T-helper 9 cell (primary cell): ENCODE measurements at places on chromosomes 6 and 20.

DNA sequence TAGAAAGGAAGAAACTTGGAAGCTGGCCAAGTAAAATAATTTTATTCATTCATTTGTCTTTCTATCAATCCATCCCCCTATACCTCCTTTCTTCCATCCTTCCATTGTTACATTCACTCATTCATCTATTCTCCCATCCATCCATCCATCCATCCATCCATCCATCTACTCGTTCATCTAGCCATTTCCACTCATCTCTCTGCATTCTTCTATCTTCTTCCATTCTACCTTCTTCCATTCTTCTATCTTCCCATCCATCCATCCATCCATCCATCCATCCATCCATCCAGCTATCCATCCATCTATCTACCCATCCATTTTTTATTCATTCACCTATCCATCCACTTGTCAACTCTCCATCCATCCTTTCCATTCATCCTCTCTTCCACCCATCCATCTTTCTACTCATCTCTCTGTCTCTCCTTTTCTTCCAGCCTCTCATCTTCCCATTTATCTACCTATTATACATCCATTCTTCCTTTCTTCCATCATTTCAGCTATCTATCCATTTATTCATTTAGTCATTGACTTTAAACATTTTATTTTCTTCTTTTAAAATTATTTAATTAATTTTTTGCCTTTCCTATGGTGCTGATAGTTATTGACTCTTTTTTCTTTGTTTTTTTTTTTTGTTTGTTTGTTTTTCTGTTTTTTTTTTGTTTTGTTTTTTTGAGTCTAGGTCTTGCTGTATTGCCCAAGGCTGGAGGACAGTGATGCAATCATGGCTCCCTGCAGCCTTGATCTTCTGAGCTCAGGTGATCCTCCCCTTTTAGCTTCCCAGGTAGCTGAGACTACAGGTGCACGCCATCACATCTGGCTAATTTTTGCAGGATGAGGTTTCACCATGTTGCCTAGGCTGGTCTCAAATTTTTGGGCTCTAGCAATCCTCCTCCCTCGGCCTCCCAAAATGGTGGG, 53.1 kb upstream of the ZNFX1 start:
- DNase-seq = no peak

DNA sequence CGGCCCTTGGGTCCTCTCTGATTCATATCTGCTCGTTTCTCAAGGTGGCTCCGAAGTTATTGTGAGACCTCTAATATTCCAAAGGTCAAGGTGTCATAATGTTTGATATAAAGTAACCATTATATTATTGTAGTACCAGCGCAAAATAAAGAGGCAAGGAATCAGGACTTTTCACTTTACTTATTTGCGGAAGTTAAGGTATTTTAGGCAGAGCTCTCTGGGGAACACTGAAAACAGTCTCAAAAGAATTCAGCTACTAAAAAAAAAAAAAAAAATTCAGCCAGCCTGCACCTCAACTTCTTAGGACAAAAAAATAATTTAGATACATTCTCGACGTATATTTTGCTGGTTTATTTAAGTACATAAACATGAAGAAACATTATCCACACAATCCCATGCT, 2.4 kb downstream of the OSER1 start:
- no peak for DNase-seq

- DNase-seq = no peak
These were observed 933.9 kb downstream of the EPHA7 start for GRCh38 chr6:92485487-92485886.

DNA sequence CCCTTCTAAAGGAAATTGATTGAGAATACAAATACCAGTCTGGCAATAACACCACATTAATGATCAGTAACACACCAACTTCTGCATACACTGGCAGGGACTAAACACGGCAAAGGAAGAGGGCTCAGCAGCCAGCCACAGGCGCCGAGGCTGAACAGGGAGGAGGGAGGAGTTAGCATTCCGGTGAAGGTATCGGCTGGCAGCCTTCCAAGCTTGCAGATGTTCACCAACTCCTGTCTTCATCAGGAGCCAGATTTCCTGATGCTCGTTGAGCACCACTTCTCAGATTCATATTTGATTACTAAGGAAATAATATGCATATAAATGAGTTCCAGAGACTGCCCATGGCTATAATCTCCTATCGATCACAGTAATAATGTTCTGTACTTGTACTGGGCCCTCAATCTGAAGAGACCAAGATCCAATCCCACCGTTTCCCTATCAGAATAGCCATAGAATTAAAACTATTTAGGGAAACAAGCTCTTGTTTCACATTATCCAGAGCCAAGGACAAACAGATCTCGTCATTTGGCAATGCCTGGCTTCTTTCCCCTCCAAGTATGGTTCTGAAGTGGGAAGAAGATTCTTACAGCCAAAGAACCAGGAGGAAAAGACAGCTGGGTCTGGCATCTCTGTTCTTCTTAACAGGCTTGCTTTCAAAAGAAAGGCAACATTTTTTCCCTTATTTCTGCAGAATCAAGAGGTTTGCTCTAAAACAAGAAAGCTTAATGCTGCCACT, 42.2 kb downstream of the GFOD1 start:
- DNase-seq = no peak

DNA sequence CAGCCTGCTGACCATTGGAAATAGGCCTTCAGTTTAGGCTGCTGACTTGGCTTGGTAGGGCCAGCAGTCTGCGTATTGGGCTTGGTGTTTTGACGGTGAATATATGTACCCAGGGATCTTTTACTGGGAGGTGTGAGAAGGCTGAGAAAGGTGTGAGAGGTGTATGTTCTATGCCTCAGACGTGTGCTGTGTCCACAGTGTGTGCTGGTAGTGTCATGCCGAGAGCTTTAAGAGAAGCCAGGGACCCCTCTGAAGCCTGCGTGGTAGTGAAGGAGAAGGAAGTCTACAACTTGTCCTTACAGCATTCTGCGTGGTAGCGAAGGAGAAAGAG, 2.1 kb downstream of the SS18L1 start:
- no peak for DNase-seq

- no peak for DNase-seq
These were observed 617.0 kb upstream of the AGPAT4 start for GRCh38 chr6:161890832-161891297.

- DNase-seq = no peak
These were observed 44.7 kb upstream of the SIRPG start for GRCh38 chr20:1702328-1702727.

DNA sequence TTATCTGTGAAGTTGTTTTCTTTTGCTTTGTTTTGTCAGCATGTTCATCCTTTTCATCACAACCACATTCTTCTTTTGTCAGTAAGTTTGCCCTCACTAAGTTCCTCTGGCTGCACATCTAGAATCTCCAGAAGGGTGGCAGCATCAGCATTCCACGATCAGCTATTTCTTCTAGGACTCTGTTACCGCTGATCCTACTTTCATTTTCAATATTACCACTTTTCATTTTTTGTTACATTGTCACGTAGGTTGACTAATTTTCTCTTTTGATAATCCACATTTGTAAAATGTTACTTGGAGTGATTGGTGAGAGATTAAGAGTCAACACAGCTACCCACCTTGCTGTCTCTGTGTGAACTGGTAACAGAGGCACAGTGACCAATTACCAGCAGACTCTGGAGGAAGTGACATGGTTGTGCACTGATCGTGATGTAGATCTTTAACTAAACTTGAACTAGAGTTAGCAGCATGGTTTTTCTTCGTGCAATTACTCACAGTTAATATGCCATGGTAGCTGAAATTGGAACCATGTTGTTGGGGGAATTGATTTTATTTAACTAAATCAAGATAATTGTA, 307.9 kb upstream of the SLC35B3 start:
- DNase-seq = no peak

DNA sequence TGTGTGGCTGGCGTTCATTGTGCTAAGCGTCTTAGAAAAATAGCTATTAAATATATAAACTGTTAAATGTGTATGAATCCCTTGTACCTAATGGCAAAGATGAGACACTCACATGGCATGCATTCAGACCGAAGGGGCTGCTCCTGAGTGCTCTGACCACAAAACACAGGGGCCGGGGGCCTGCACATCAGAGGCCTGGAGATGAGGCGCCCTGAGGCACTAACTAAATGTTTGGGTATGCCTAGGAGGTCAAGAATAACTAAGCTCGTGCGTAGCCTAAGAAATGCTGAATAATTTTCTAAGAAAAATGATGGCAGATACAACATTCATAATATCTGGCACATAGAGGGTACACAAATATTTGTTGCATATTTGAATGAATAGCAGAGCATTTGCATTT, 92.5 kb downstream of the PSMB1 start:
- DNase-seq = no peak

- DNase-seq = no peak
These were observed 95.4 kb downstream of the CDH4 start for GRCh38 chr20:61347443-61347842.

- DNase-seq = no peak
These were observed 43.1 kb downstream of the UST start for GRCh38 chr6:148789948-148790347.

- no peak for DNase-seq
These were observed 16.8 kb downstream of the LAMA4 start for GRCh38 chr6:112237595-112237994.

GRCh38 chr6:158611541-158612370, 32.8 kb downstream of the DYNLT1 start:
- DNase-seq = no peak

DNA sequence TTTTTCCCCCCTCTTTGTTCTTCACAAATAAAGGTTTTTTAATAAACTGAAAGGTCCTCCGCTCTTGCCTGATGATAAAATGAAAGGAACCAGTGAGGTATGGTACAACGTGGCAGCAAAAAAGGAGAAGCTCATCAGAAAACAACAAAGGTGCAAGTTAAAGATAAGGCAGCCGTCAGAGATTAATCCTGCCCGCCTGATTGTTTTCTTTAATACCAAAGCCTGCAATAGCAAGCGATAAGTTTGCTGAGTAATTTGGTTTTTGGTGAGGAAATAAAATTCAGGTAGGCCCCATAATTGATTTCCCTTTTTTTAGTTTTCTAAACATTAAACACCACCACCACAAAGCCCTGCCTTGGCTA, 177.9 kb downstream of the MBOAT1 start:
- no peak for DNase-seq

DNA sequence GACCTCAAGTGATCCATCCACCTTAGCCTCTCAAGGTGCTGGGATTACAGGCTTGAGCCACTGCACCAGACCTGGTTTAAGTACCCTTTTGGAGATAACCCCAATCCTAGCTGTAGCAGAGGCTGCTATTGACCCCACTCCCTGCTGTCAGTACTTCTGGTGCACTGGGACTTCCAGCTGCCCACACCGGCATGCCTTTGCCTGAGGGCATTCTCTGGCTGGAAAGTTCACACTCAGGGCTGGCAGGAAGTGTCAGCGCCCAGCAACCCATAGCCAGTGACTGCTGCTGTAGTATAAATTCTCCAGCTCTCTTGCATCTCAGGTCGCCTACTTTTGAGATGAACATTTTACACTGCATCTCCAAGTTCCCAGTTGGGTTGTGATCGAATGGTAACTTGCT, 75.3 kb downstream of the UTRN start:
- no peak for DNase-seq

DNA sequence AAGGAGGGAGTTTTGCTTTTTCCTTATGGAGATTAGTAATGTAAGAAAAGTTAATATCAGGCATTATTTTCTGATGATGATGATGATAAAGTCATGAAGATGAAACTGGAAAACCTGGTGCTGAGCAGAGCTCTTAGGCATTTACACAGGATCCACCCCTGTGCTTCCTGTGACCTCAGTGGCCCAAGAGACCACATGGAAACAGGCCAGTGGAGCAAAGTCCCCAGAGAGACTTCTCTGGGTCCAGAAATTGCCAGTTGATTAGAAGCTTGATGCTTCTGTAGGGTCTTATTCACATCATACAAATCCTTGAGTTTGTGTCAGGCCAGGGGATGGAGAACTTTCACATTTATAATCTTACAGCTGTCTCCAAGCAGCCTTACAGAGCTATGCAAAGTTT, 46.1 kb downstream of the SLC13A3 start:
- no peak for DNase-seq

DNA sequence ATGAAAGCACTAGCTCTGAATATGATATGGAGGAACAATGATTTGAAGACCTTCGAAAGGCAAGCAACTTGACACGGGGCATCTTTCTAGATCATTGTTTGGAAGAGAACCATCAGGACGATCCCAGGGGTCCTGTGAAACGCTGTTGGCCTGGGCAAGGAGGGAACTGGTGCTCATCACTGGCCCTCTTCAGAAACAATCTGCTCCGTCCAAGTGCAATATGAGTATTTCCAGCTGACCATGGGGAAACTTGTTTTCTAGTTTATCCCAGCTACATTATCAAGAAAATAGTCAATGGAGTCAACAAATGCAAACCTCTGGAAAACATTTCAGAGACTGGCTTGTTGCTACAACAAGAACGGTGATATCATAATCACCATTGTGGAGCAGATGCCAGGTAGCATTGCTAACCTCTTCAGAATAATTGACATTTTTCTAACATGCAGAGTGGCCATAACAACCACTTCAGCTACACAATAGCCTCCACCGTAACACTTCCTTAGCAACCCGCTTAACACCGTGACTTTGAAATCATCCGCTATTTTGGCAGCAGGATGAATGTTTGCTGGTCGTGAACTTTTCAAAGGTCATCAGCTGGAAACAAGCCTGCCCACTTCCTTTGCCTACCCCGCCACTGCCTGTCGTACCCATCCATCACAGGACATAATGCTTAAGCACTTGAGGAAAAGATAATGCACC, 112.0 kb upstream of the PDE10A start:
- DNase-seq = no peak

- DNase-seq = no peak
These were observed 31.7 kb upstream of the MAS1L start for GRCh38 chr6:29519291-29520010.

DNA sequence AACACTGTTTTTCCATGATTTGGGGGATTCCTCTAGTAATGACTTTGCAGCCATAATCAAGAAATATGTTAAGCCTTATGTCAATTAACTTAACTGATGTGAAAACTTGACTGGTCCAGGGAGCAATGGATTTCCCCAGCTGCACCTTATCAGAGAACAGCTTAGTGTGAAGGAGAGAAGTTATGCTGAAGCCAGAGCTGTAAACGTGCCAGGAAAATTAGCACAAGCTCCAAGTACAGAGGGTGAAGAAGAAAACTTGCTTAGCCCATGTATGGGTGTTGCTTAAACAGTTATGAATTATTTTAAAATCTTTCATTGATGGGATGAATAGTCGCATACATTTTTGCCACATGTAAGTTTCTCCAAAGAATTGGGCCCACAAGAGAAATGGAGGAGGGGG, 214.9 kb upstream of the RNF217 start:
- DNase-seq = no peak

DNA sequence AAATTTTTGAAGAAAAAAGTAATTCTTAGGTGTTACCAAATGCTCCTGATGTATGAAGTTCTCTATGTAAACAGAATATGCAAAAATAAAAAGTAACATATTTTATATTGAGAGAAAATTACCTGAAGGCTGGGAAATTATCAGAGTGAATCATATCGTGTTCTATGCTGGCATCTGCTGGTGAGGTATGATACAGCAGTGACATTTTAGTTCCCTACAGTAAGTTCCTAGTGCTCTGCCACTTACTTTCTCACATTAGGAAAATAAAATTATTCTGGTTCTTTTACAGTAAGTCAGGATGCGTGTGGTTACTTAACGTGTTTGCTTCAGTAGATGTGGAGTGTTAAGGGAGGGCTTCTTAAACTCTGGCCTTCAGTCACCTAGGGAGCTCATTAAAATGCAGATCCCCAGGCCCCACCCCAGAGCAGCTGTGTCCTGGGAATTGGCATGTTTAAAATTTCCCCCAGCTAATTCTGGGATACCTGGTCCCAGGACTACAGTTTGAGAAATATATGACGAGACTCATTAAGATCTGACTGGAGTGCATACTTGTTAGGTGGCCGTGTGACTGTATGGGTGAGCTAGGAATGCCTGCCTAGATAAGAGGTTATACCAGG, 3.2 kb downstream of the ACTR5 start:
- DNase-seq = no peak
